ENCODE measurements at places on chromosomes 5 and 9.

DNA sequence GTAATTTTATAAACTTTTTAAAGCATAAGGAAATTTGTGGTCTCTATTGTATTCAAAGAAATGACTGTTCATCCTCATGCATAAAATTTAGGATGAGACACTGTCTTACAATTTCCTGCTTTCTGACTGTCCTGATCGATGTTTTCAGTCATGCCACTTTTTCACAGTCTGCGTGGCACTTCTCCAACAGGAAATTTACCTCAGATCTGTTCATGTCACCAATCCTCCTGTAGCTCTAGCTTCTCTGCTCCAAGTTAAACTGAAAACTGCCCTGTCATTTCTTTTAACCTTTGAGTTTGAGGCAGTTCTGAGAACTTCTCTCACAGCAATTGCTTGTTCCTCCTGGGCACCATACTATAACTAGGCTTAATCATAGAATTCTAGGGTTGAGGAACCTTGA lies 455.1 kb downstream of the EFNA5 start:
- DNase-seq, result no peak

GRCh38 chr5:111585946-111586345 lies 73.6 kb upstream of the STARD4 start:
- no peak for DNase-seq

DNA sequence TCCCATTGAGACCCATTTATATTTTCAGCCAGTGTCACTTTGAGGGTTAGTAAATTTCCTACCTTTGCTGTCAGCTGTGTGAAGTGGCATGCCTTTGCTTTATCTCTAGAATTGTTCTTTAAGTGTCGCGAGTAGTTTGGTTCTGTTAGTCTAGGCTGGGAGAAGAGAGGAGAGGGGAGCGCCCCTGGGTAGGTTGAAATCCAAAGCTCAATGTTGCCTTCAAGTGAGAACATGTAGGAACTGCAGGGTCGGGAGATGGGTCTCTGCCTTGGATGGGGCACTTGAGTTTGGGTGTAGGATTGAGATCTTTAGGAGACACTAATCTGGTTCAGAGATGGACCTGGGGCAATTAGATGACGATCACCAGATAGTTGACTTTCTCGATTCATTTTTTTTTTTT lies 46.3 kb downstream of the STC2 start:
- no peak for DNase-seq

GRCh38 chr9:4538107-4538506 lies 47.8 kb downstream of the SLC1A1 start:
- no peak for DNase-seq

DNA sequence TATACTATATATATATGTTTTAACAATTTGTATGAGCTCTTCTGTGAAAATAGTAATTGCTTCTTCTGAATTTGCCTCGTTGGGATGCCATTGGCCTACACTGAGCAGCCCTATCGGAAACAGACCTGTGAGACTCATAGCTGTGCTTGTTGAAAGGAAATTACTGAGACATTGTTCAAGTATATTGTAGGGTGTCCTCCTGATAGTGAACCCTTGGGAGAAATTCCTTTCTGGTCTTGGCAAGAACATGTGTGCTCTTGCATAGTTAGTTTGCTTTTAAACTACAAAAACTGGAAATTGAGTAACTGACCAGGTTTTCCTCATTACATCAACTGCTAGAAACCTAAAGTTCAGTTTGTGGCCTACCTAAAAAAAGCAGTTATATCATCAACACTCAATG lies 160.9 kb downstream of the LURAP1L start:
- DNase-seq, result no peak

- no peak for DNase-seq
Measured at GRCh38 chr9:92619601-92620300, 50.2 kb downstream of the IPPK start.

Measured in CD4-positive, alpha-beta T cell (primary cell).